ENCODE measurements at places on chromosomes 7 and 10. TPM values are rescaled to one million over a fixed set of nuclear protein-coding genes. Genes with fewer than 3 reads are reported as not detected.

ANKRD61 gene
- 0.50 TPM for total RNA-seq

ABCC2 gene
- total RNA-seq, result 192 TPM

MKX gene
- total RNA-seq, result not detected

IGFBP1 gene
- 29.5 TPM for total RNA-seq

MEOX2 gene
- total RNA-seq, result not detected

SH2B2 gene
- total RNA-seq, result 2.7 TPM

MYOF gene
- total RNA-seq, result 227 TPM

WIPF3 gene
- 0.49 TPM for total RNA-seq

LIPK gene
- not detected for total RNA-seq

ABCF2 gene
- 71.7 TPM for total RNA-seq

STYXL1 gene
- 39.2 TPM for total RNA-seq

SPDYE8 gene
- total RNA-seq, result not detected

AHCYL2 gene
- total RNA-seq, result 7.3 TPM

SLC25A40 gene
- 5.1 TPM for total RNA-seq

PPP1R17 gene
- total RNA-seq, result not detected

MYH16 gene
- 0.88 TPM for total RNA-seq

C7orf57 gene
- 0.25 TPM for total RNA-seq

SLC12A9 gene
- total RNA-seq, result 16.0 TPM

GFRA1 gene
- total RNA-seq, result 12.3 TPM

EPO gene
- total RNA-seq, result not detected

TRPV6 gene
- total RNA-seq, result not detected

BAMBI gene
- 18.9 TPM for total RNA-seq

TECPR1 gene
- total RNA-seq, result 6.3 TPM

C1QL3 gene
- not detected for total RNA-seq

ZNF727 gene
- total RNA-seq, result not detected

PTF1A gene
- not detected for total RNA-seq

DDX50 gene
- 32.6 TPM for total RNA-seq

IGFBP3 gene
- 302 TPM for total RNA-seq

Measured in A549 treated with DMSO at 1 μM for 4 hours (cell line).